ENCODE measurements at places on chromosomes 7 and 10. TPM values are rescaled to one million over a fixed set of nuclear protein-coding genes. Genes with fewer than 3 reads are reported as not detected.

DNA sequence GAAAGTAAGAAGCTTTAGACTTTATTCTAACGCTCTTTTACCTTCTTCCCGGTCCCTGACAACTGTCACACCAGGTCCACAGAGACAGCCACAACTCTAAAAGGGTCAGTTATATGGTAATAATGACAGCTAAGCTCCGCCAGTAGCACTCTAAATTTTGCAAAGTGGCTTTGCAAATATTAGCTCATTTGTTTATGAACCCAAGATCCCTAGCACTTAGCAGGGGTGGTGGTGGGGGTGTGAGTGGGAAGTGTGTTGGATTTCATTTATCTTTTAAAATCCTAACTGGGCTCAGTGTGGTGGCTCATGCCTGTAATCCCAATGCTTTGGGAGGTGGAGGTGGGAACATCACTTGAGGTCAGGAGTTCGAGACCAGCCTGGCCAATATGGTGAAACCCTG is 34.8 kb upstream of the SDK1 start:
- DNase-seq, result no peak

GRCh38 chr10:14667280-14667679 is 107.4 kb downstream of the FAM107B start:
- DNase-seq, result no peak

GRCh38 chr10:4947635-4948596 is 15.3 kb upstream of the AKR1C1 start:
- no peak for DNase-seq

The PON3 gene
- 0.36 TPM for total RNA-seq

Data from cerebellum (tissue), 4 donors.